ENCODE measurements at places on chromosomes 3 and 15.
A peak's percentile ranks its signal among the peaks of the same experiment; 100 is the strongest.

DNA sequence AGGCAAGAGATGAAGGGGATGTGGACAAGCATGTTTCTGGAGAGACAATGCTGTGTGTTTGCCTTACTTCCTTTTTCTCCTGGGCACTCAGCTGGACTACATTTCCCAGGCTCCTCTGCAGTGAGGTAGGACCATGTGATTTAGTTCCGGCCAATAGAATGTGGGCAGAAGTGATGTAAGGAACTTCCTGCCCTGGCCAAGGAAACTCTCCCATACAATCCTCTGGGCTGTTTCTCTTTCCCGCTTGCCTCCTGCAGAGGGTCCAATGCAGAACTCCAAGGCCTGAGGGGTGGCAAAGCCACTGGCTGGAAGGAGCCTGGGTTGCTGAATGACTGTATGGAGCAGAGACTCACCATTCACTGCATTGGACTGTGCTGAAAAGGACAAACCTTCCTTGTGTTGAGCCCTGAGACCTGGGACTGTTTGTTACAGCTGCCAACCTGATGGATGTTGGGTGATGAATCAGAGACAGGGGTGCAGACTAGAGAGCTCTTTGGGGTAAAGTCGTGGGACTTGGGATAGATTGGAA, 82.7 kb upstream of the SLC6A6 start:
- DNase-seq: peak; percentile 94

GRCh38 chr3:67204951-67205350, 206.8 kb downstream of the KBTBD8 start:
- no peak for DNase-seq

DNA sequence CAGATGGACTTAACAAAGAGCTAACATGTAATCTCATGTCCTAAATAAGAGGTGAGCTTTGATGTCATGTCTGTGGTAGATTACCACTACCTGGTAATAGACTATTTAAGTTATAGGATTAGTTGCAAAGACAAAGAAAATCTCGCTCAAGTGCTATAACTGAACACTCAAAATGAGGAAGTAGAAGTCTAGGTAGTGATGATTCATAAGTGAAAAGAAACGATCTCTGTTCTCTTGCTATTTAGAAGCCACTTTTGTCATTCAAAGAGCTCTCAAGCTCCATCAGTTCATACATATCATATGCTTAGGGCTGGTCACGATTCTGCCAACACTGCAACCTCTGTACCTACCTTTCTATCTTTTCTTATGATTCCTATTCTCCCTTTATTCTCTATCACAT, 110.9 kb downstream of the EDEM1 start:
- DNase-seq: no peak

- DNase-seq: no peak
Observed at GRCh38 chr15:25901811-25902605, 38.9 kb upstream of the ATP10A start.

GRCh38 chr3:43872301-43872700, 181.6 kb downstream of the ABHD5 start:
- peak; percentile 85 for DNase-seq

DNA sequence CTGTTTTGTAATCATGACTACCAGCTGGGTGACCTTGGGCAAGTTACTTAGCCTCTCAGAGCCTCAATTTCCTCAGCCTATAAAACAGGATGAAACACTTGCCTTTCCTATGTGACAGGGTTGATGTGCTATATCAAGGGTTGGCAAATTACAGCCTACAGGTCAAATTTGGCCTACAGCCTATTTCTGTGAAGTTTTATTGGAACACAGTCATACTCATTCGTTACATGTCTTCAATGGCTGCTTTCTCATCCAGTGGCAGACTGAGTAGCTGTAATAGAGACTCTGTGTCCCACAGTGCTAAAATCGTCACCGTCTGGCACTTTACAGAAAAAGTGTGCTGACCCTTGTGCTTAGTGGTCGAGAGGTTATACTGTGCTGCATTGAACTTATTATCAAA, 16.6 kb downstream of the ABHD6 start:
- no peak for DNase-seq

GRCh38 chr15:36673039-36673438, 93.6 kb downstream of the CDIN1 start:
- no peak for DNase-seq

DNA sequence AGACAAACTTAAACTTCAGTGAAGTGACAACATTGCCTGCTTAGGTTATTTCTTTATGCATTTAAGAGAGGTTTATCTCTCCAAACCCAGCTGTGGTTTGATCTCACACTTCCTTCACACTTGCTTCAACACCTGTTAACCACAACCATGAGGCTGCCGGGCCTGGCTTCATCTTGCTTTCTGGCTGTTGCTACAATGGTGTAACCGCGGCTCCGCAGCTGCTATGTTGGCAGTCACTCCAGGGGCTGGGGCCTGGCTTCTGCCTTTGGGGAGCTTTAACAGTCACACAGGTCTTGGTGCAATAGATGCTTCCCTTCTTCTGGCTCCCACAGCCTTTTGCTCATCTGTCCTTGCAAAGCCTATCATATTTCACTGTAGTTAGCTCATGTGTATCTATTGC, 72.9 kb upstream of the MNS1 start:
- DNase-seq: no peak

DNA sequence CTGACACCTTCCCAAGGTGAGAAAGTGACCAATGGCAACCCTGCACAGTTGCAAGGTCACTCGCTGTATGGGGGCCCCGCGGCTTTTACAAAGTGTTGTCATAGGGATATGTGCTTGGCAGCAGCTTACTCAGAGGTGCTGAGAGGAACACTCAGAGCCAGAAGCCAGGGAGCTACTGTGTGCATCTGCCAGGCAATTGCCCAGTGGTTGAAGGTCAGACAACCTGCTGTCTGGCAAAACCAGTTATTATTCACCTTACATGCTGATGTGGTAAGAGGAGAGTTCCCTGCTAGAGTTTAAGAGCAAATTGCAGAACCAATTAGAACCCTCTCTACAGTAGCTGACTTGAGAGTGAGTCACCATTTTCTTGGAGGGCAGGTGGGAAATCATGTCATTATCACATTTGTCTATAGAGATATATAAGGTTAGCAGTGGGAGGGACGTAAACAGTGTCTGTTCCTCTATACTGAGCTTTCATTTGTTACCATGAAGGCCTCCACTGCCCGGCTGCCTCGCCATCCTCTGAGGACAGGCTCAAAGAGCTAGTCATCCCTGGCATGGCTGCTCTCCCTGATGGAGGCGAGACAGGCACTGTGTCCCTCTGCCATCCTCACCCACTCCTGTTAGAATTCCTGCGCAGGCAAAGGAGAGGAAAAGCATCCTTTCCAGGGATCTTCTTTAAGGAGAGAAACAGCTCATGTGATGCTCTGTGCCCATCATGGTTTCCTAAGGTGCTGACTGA, 274.4 kb downstream of the PLCL2 start:
- no peak for DNase-seq

- no peak for DNase-seq
Observed at GRCh38 chr15:49428409-49429095, 5.5 kb downstream of the FGF7 start.

GRCh38 chr3:120410116-120410515, 40.7 kb downstream of the FSTL1 start:
- no peak for DNase-seq

DNA sequence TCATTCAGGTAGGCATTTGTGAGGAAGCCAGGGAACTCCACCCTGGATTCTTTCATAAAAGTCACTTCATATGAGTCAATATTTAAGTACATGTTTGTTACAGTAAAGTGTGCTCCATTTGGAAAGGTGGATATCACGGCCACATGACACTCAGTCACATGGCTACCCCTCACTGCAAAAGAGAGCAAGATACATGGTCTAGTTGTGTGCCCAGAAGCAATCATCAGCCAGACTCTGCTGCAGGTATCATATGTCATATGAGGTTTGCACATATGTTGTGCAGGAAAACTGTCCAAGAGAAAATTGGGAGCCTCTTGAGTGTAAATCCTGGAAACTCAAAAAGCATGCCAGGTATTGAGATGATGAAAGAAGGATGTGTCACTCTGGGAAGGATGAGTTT, 55.0 kb upstream of the NMNAT3 start:
- no peak for DNase-seq
